ENCODE measurements at places on chromosomes 1 and 21. TPM values are rescaled to one million over a fixed set of nuclear protein-coding genes. Genes with fewer than 3 reads are reported as not detected.

DNA sequence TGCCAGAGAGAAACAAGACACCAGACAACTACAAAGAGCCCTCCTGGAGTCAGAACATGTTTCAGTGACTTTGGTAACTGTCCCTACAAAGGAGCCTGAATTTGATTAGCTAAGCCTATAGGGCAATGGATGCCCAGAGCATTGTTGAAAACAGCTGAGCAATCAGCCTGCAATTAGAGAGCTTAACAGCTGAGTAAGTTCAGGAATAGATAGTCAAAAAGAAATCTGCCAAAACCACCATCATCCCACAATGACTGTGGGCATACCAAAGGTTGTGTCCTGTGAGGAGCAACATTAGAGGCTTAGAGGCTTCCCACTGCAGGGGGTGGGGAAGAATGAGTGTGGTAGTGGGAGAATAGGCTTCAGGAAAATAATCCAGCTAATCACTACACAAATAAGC is 32.1 kb downstream of the SH3BP5L start:
- ATAC-seq: no peak

DNA sequence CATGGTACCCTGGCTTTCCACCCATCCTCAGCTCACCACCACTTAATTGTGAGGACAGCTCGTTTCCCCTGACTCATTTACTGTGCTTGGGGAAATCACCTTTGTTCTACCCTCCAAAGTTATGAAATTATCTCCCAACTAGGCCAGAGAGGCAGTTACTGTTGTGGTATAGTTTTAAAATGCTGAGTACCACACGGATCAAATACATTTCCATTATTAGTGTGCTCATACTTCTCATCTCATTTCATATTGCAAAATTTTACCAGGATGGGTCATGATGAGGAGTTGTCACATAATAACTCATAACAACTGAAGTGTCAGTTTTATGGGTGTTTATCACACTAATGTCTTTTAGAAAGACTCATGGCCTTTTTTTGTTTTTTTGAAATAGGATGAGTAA is 9.2 kb upstream of the OR2B11 start:
- ATAC-seq: no peak

DNA sequence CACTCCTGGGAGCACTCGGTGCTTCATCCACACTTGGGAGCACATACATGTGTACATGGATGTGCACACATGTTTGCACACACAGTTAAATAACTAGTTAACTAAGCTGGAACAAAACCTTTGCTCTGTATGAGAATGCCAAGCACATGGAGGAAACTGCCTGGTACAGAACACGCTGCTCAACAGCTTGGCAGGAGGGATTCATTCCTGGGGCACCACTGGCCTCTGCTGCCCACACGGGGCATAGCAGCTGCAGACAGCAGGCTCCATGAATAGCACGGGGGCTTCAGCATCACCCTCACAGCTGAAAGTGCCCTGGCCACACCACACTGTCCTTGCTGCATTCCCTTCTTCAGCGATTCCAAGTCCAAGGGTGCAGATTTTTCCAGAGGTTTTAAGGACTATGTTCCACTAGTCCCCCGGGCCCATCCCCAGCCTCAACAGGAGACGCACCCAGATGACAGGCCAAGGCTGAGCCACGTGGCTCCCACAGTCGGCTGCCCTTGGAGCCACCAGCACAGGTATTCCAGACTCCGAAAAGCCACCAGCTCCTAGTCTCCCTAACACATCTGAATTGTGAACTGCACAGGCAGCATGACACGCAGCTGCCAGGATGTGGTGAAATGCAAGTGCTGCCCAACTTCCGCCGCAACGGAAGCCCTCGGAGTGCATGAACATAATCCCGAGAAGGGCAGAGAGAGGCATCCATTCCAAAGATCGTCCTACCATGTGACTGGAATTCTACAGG is 16.9 kb downstream of the NPHP4 start:
- no peak for ATAC-seq

DNA sequence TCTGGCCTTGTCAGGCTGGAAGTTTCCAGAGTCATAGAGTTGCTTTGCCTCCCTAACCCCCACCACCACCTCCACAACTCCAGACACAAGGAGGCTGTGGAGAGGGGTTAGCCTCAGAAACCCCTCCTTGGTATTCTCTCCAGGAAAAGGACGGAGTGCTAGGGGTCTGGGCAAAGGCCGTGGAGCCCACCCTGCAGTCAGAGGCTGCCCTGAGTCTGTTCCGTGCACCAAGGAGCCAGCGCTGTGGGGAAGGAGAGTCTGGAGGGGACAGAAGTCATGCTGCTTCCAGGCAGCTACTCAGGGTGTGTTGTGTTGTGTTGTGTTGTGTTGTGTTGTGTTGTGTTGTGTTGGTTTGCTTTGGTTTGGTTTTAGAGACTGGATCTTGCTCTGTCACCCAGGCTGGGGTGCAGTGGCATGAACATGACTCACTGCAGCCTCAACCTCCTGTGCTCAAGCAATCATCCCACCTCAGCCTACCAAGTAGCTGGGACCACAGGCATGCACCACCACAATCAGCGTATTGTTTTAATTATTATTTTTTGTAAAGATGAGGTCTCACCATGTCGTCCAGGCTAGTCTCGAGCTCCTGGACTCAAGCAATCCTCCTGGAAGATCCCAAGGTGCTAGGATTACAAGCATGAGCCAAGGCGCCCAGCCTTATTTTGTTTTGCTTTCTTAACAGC is 122.2 kb upstream of the TMEM51 start:
- no peak for ATAC-seq

DNA sequence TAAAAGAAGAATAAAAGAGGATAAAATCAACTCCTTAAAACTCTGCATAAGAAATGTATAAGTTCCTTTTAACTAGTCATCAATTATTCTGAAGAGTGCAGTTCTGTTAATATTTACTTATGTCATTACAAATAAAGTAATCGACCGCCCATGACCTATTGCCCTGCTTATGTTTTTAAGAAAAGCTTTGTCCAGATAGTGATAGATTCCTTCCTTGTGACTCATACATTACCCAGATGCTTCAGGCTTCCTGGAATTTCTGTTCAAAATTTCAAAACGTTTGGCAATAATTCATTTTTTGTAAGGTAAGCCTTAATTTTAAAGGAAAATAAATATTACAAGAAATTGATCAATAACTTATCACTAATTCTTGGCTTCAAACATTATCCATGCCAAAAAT is 918.2 kb upstream of the ADGRL2 start:
- ATAC-seq: no peak

DNA sequence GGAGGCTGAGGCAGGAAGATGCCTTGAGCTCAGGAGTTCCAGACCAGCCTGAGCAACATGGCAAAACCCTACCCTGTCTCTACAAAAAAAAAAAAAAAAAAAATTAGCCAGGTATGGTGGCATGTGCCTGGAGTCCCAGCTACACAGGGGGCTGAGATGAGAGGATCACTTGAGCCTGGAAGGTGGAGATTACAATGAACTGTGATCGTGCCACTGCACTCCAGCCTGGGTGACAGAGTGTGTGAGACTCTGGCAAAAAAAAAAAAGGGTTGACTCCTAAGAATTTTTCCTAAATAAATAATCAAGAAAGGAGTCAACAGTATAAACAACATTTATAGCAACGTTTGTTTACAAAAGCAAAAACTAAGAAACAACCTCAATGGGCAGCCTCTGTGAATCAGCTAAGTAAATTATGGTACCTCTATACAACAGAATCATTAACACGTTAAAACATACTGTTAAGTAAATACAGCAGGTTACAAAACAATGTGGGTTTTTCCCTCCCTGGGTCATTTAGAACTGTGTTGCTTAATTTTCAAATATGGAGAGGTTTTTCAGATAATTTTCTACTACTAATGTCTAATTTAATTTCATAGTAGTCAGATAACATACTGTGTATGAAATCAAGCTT is 56.8 kb downstream of the SLC30A10 start:
- ATAC-seq: no peak

Gene C21orf58
- total RNA-seq: 0.13 TPM

Gene DFFB
- 7.8 TPM for total RNA-seq

Gene OR10J1
- not detected for total RNA-seq

Gene KDF1
- total RNA-seq: not detected

Gene ECE1
- total RNA-seq: 69.1 TPM

Gene LRRIQ3
- 0.54 TPM for total RNA-seq

All from gastroesophageal sphincter (tissue), 4 donors.